Kidney (tissue), 22 donors: ENCODE measurements at places on chromosomes 2 and 18. TPM values are rescaled to one million over a fixed set of nuclear protein-coding genes. Genes with fewer than 3 reads are reported as not detected.

The CCBE1 gene
- total RNA-seq = 2.2 TPM

The SNX17 gene
- 98.7 TPM for total RNA-seq

The CAPN14 gene
- 0.25 TPM for total RNA-seq

The MBD1 gene
- 79.3 TPM for total RNA-seq

The RNF144A gene
- 12.3 TPM for total RNA-seq

The LIPG gene
- 50.9 TPM for total RNA-seq

The CCDC148 gene
- total RNA-seq = 21.0 TPM

The DNPEP gene
- 53.3 TPM for total RNA-seq

DNA sequence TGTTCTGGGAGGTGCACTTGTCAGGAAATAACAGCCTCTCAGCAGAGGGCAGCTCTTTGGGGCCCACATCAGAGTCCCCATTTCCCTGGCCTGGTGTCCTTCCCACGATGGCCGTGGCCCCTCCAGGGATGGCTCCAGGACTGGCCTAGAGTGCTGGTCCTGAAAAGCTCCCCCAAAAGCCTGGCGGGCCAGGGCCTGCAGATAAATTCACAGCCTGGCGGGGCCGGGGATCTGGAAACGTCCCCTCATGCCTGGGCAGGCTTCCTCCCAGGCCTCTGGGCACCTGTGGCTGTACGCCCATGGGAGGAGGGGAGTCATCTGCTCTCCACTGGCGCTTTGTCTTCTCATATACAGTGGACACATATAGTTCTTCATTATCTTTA is 52.6 kb upstream of the HS6ST1 start:
- no peak for DNase-seq

DNA sequence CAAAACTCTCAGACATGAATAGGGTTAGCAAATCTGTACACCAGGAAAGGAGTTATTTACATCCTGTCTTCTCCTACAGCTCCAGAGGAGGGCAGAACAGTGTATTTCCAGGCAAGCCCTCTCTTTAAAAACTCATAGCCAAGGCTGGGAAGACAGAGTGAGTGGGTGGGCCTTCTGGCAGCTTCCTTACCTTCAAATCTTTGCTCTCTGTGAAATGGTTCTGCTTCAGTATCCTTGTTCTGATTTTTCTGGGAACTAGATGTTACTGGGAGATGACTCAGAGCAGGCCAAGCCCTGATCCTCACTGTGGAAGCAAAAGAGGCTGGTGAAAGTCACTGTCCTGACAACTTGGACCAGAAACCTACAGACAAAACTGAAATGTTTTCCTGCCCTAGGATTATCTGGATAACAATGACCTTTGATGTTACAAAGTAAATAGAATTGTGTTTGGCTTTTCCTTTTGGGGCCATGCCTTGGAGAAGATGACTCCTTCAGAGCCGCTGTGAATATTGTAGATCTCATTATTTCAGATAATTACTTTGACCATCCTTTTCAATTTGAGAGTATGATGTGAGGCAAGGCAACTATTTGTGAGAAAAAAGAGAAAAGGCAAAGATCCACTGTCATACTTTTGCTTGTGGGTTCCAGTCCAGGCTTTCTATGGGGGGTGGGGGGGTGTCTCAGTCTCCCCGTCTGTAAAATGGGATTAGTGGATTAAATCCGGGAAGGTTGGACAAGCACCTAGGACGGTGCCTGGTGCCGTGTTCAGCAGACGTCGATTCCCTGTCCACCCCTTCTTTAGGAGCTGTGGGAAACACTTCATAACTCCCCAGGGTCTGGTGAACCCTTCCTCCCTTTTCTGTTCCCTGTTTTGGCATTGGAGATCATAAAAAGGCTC is 644 bp upstream of the QPCT start:
- no peak for DNase-seq

DNA sequence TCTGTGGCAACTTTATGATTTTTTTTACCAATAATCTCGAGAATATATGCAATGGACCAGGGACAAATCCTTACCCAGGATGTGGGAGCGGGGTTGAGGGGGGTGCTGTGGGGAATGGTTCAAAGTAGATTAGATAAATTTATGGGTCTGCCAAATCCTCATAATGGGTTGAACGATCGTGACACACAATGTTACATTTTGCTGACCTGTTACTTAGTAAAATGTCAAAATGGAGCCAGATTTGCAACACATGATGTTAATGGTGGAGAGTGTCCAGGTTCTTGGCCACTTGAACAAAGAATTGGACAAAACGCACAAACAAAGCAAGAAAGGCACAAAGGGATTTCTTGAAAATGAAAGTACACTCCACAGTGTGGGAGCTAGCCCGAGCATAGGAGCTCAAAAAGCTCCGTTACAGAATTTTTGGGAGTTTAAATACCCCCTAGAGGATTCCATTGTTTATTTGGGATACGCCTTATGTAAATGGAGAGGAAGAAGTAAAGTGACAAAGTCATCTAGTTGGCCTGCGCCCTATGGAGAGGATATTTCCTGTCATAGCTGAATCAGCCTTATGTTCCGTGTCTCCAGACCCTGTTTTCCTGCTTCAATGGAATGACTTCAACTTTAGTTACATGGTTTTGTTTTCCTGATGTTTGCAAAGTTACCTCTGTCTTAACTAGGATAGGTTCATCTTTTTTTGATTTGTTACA is 776.0 kb downstream of the DCC start:
- DNase-seq = no peak

GRCh38 chr18:37362158-37362890 is 203.3 kb downstream of the CELF4 start:
- no peak for DNase-seq

DNA sequence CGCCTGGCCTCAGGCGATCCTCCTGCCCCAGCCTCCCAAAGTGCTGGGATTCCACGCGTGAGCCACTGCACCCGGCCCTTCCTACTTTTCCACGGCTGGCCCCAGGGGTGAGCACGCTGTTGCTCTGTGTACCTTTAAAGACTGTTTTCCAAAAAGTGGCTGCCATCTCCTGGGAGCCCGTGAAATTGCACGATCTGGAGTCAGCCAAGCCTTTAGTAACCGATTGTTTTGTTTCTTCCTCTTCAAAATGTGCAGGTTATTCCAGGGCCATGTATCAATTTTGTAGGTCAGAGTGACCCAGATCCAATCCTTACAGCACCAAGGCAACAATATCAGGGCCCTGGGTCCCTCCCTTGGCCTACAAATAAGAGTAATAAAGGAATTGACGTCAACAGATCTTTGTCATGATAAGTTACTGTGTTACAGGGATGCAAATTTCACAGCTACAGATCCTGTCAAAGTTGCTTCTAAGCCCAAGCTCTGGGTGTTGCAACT is 135.6 kb upstream of the ZNF236 start:
- peak; percentile 67 for DNase-seq

- DNase-seq = no peak
Measured at GRCh38 chr18:59083136-59083818, 56.4 kb upstream of the SEC11C start.

- peak; percentile 4 for DNase-seq
Measured at GRCh38 chr18:33923980-33924379, 300.7 kb downstream of the NOL4 start.

GRCh38 chr2:15253247-15253646 is 307.9 kb downstream of the NBAS start:
- DNase-seq = no peak

- no peak for DNase-seq
Measured at GRCh38 chr2:11437602-11438001, 28.4 kb downstream of the E2F6 start.

DNA sequence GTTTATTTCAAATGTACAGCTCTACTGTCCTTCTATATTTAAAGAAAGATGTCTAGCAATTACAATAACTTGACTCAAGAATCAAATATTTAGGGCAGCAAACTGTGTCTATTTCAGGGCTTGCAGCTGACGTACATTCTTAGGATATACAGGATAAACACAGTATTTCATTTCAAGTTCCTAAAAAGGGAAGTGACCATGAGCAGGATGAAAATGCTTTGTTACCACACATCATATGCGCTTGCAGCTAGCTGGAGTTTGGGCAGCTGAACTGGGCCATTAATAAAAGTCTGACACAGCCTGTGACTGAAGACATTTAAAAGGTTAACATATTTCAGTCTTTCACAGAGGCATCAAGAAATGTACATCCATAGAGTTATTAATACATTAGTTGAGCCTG is 264.6 kb upstream of the TRIB2 start:
- no peak for DNase-seq

- DNase-seq = no peak
Measured at GRCh38 chr18:27763936-27764335, 413.0 kb downstream of the CDH2 start.

GRCh38 chr2:106943468-106944200 is 57.7 kb upstream of the ST6GAL2 start:
- no peak for DNase-seq

DNA sequence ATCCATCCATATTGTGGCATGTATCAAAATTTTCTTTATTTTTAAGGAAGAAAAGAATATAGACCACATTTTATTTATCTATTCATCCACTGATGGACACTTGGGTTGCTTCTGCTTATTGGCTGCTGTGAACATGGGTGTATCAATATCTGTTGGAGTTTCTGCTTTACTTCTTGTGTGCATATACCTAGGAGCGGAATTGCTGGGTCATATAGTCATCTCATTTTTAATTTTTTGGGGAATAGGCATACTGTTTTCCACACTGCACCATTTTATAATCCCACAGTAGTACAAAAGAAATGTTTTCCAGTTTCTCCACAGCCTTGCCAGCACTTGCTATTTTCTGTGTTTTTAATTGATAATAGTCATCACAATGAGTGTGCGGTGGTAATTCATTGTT is 197.2 kb downstream of the ACKR3 start:
- no peak for DNase-seq

DNA sequence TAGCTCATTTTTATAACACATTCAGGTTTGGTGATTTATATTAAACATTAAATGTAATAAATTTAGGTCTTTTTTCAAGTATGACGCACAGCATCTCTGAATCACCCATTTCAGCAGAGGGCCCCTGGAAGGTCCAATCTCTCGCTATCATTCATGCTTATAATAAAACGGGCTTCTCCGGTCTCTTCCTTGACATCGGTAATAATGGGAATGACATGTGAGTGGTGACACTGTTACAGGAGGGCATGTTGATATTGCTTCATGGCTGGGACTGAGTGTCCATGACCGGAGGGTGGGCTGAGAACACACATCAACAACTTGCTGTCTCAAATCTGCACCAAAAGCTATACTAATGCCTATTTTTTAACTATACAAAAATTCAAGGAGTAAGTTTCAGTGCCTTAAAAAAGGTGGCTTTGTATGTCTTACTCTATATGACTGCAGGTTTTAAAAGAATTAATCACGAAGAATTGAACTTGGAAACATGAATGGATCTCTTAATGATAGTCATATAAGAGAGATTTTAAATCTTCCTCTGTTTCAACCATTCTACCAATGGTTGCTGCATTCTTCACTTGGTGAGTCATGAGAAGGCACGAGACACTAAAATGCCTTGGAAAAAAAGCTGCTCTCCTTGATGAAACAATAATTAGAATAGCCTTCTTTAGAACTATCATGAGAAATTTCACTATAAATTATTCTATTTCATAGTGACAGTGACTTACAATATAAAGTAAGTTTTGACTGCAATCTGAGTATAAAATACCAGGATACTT is 101.9 kb upstream of the NRP2 start:
- no peak for DNase-seq

DNA sequence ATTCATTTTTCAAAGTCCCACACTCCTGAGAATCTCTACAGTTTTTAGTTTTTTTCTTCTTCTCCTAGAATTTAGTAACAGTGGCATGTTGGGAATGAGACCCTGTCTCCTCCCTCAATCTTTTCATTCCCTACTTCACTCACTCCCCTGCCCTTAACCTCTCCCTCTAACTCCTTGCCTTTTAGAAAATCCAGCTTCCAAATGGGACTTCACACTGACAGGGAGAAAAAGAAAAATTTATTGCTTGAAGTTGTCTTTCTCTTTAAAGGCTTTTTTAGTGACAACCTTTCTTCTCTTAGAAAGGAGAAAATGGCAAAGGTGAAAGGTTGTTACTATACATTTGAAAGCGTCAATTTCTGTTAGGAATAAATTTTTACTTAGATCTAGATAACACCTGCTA is 359.2 kb downstream of the CDH7 start:
- no peak for DNase-seq
